Right kidney (tissue), 9 donors: ENCODE measurements at places on chromosomes 3 and 15.

DNA sequence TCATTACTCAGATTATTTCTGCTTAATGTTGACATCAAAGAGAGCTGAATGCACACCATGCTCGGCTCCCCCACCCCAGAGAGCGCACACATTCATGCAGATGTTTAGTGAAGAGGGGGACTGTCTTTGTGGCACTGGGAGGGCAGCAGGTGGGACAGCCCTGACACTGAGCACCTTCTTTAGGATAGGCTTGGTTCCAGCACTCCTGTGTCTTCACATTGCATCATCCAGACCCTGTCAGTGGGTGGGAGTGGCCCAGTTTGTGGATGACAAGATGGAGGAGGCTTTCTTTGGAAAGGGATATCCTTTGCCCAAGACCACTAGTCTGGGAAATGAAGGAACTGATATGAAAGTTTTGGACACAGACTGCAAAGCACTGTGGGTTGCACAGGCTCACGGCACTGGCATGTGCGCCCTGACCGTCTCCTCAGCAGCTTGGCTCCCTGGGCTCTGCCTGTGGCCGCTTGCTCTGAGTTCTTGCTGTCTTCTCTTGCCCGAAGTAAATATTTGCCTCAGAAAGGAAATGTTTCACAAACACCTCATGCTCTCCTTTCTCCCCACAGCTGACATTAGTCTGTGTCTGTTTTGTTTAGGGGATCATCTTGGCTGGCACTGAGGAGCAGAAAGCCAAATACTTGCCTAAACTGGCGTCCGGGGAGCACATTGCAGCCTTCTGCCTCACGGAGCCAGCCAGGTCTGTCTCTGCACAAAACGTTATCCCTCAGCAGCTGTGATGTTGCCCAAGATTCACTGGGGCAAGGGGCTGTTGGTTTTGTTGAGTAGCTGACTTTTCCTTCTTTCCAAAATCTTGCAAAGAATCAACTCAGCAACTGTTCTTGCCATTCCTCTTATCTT lies 16.6 kb downstream of the ACAD9 start:
- DNase-seq: no peak

- peak; percentile 65 for DNase-seq
Measured at GRCh38 chr3:57544181-57545125, at the start of gene DNAH12. Gene DNAH12, minus strand, starts transcription at chr3:57544344. Its CDS starts 1,474 bp downstream, at chr3:57542870.

GRCh38 chr3:152474585-152474984 lies 205.9 kb downstream of the MBNL1 start:
- no peak for DNase-seq

DNA sequence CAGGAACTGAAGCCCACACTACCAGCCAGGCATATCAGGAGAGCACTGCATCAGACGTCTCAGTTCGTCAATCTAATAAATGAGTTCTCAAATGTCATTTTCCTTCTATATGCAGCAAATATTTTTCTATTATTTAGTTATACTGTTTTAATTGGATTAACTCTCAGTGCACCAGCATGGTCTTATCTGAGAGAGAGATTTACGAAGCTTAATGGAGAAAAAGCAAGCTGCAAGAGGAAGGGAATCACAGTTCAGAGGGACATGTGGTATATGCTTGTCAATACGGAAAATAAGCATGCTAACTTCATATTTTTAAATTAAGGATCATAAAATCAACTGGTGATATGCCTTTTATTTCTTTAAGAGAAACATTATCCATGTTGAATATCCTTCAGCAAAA lies 213.1 kb upstream of the NECTIN3 start:
- no peak for DNase-seq

DNA sequence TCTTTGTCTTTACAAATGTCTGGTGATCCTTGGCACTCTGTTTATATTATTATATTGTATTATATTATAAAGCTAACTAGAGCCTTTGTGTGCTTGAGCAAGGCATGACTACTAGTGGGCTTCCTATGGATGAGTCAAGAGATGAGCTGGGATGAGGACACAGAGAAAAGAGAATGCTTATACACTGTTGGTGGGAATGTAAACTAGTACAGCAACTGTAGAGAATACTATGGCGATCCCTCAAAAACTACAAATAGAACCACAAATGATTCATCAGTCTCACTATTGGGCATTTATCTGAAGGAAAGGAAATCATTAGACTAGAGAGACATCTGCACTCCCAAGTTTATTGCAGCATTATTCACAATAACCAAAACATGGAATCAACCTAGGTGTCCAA lies 40.8 kb upstream of the MED12L start:
- DNase-seq: no peak

DNA sequence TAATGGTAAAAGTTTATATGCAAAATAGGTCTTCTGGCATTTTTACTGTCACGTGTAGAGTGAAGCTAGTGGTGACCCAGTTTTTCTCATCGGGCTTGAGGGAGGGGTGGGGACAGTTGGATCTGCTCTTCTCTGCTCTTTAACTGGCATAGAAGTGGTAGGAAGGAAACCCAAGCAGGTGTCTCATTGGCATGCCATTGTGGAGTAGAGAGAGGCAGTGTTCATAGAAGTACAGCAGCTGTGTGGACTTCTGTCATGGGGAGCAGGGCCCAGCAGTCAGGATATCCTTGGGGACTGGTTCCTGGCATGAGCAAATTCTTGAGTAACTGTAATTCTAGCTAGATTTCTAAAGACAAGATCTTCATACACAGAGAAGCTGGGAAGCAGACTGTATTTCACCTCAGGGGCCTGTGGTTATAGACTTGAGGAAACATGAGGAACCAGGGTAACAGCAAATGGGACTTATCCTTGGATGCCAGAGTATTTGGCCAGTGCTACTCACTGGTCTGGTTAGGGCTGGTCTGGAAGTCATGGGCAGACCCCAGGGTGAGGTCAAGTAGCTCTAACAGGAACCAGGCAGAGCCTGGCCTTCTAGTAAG lies 42.9 kb downstream of the CDIN1 start:
- no peak for DNase-seq

GRCh38 chr15:83732196-83732595 lies 78.3 kb downstream of the ADAMTSL3 start:
- DNase-seq: no peak

DNA sequence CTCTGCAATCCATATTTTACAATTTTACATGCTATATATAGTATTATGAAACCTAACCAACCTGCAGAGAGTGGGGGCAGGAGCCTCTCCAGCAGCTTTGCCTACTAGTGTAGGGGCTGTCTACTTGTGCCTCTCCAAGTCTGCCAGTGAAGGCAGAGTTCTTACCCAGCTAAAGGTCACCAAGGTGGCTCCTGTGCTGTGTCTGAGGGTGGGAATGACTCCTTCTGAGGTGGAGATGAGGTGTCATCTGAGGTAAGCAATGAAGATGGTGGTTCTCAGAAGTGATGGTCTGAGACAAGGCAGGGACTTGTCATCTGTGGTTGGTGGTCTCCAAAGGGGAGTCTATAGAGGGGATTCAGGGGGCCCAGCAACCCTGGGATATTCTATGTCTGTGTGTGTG lies 47.5 kb downstream of the SACM1L start:
- DNase-seq: no peak

- no peak for DNase-seq
Measured at GRCh38 chr3:12952343-12953200, 111.2 kb upstream of the RPL32 start.

GRCh38 chr3:51942603-51943450 lies 664 bp downstream of the PARP3 start:
- DNase-seq: no peak

DNA sequence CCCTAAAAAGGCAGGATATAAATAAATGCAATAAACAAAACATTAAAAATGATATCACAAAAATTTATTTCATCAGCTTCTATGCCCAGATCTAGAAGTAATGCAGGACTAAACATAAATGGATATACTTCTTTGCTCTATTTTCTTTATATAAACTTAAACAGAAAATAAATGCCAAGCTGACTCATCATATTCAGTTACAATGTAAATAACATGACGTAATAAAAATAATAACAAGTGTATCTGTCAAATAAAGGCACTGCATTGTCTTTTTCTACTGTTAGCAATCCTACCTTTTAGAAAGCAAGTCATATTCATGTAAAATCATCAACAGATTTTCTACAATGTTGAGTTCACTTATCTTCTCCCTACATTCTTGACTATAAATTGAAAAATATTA lies 61.6 kb downstream of the NEK10 start:
- no peak for DNase-seq

GRCh38 chr15:54803134-54803808 lies 393.5 kb downstream of the RSL24D1 start:
- no peak for DNase-seq

- DNase-seq: no peak
Measured at GRCh38 chr3:143533391-143533790, 314.9 kb downstream of the SLC9A9 start.

GRCh38 chr3:185199206-185199605 lies 46.3 kb upstream of the C3orf70 start:
- DNase-seq: no peak

GRCh38 chr15:84734794-84735479 lies 13.5 kb upstream of the ZNF592 start:
- DNase-seq: peak; percentile 71

DNA sequence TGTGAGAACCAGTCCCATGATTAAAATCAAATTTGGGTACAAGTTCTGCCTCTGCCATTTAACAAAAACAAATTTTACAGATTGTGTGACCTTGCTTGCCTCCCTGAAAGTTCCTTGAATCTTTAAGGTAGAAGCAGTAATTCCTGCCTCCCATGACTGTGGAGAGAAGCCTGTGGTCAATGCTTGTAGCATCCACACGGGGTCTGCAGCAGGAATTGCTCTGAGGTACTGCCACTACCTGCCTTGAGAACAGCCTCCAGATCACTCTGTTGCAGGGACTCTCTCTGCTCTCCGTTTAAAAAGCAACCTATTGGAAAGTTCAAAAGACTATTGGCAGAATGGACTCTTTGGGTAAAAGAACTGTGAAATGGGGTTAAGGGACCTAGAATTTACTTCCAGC lies 75.9 kb downstream of the SST start:
- no peak for DNase-seq
